ENCODE measurements at places on chromosomes 3 and 15. TPM values are rescaled to one million over a fixed set of nuclear protein-coding genes. Genes with fewer than 3 reads are reported as not detected.

The GP5 gene
- total RNA-seq = 0.21 TPM

The CORO2B gene
- 0.14 TPM for total RNA-seq

The SPSB4 gene
- total RNA-seq = not detected

DNA sequence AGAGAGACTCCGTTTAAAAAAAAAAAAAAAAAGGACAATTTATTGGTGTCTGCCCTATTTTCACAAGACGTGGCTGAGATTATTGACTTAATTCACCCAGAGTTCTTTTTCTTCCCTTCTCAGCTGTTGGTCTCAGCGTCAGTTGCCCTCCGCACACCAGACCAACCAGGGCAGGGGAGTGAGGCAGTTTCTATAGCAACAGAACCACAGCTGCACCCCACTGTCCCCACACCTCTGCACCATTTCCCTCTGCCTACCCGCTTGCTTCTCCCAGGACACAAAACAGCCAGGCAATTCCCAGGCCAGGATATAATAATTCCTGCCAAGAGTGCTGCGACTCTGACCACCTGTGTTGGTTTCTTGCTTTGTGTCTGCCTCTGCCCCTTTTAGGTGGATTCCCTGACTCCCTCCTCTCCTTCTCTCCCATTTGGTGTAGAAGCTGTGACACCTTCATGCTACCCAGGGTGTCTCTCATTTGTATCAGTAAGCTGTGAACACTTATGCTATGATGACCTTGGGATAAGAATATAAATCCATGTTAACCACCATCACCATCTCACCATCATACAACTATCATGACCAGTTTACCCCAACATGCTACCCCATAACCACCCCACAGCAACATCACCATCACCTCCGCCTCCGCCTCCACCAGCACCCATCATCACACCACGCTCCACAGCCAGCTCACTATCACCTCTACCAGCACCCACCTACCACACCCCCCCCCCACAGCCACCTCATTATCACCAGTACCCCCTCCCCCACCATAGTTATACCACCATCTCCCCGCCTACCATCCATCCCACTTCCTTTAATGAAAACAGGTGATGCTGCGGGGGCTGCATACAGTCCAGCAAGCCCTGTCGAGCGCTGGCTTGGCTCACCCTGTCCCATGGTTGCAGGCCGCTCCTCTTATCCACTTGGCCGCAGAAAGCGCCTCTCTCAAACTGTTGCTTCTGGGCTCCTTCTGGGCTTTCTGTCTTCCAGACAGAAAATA lies 589 bp downstream of the EPB42 start:
- no peaks in the 10 kb centered on the region for H3K36me3 ChIP-seq
- H3K4me3 ChIP-seq = no peak overlapping the region
- no peak overlapping the region for H3K27ac ChIP-seq
- no peaks in the 10 kb centered on the region for H3K4me1 ChIP-seq
- no peak for DNase-seq

- DNase-seq = peak; percentile 6
- peaks cover 38% of the 10 kb centered on the region for H3K4me1 ChIP-seq
- no peaks in the 10 kb centered on the region for H3K36me3 ChIP-seq
- no peaks in the 10 kb centered on the region for H3K27me3 ChIP-seq
- H3K4me3 ChIP-seq = no peak overlapping the region
These were observed 45.5 kb downstream of the CBLB start for GRCh38 chr3:105823149-105823867.

DNA sequence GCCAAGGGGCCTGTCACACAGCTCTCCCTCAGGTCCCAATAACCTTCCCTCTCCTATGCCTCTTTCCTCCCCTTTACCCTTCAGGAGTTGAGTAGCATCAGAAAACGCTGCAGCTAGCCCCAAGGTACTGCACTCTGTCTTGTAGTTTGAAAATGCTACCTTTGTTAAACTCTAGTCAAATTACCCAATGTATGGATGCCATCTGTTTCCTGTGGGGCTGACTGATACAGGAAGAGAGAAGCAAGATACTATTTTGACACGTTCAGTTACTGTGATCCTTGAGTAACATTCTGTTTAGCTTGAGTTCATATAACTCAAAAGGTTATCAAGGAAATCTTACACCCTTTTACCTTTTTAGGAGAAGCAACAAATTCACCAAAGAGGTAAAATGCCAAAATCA lies 493.1 kb downstream of the FHIT start:
- no peaks in the 10 kb centered on the region for H3K27me3 ChIP-seq
- no peaks in the 10 kb centered on the region for H3K36me3 ChIP-seq
- no peak overlapping the region for H3K27ac ChIP-seq
- no peak for DNase-seq
- H3K4me3 ChIP-seq = no peak overlapping the region
- H3K4me1 ChIP-seq = no peaks in the 10 kb centered on the region

GRCh38 chr3:127132876-127133275 lies 60.1 kb upstream of the PRR23E start:
- no peak overlapping the region for H3K27ac ChIP-seq
- no peaks in the 10 kb centered on the region for H3K4me1 ChIP-seq
- DNase-seq = no peak
- no peaks in the 10 kb centered on the region for H3K36me3 ChIP-seq
